ENCODE measurements at places on chromosomes 11 and 22.

- DNase-seq = no peak
Measured at GRCh38 chr11:73218106-73218829, at the start of gene P2RY2. Gene P2RY2, plus strand, starts transcription at chr11:73218281. Its CDS starts 15,879 bp downstream, at chr11:73234160.

GRCh38 chr11:47325271-47326041 is 27.0 kb downstream of the MYBPC3 start:
- DNase-seq = no peak

DNA sequence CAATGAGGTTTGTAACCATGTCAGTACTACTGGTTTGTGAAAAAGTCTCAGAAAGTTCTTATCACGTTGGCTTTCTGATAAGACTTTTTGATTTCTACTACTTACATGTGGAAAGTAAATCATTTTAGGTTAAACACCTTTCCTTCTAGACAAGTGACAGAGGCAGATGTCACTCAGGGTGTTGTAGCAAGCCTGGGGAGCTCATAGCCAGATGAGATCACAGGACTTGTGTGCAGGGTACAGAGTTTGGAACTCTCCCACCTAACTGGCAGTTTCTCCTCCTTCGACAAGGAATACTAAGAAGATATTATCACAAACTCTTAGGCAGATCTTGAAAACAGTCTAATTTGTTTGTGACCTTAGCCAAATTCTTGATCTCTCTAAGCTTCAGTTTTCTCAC is 49.4 kb upstream of the PICALM start:
- no peak for DNase-seq

GRCh38 chr22:47113853-47114415 is 351.5 kb downstream of the TBC1D22A start:
- no peak for DNase-seq

DNA sequence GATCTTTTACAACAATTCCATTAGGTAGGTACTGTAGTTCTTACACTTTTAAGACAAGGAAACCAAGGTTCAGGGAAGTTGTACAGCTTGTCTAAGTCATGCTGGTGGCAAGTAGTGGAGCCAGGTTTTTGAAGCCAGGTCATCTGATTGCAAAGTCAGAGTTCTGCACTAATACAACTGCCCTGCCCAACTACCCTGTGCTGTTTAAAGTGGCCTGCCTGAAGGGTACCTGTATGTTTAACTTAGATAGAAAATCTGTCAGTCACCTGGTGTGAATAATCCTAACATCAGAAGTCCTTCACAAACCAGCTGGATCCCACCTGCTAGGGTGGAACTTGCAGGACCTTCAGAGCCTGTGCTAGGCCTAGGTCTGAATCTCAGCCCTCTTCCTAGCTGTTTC is 44.2 kb downstream of the ARFGAP2 start:
- DNase-seq = no peak

All from esophagus squamous epithelium (tissue), 5 donors.